8988T (cell line): ENCODE measurements at places on chromosomes 4 and X.

DNA sequence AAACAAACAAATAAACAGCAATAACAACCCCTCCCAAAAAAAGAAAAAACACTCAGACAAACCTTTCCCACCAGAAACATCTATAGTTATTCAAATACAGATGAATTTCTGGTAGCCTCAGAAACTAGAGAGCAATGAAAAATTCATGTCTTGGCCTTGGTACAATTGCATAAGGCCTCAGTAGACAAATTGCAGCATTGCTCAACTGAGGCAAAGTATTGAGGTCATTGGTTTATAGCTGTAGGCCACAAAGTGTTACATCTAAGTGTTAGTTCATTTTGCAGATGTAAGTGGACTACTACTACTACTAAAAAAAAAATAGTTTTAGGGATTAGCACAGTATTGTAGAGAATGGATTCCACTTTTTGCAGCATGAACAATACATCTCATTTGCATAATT, 2268.3 kb downstream of the ARAP2 start:
- no peak for DNase-seq

DNA sequence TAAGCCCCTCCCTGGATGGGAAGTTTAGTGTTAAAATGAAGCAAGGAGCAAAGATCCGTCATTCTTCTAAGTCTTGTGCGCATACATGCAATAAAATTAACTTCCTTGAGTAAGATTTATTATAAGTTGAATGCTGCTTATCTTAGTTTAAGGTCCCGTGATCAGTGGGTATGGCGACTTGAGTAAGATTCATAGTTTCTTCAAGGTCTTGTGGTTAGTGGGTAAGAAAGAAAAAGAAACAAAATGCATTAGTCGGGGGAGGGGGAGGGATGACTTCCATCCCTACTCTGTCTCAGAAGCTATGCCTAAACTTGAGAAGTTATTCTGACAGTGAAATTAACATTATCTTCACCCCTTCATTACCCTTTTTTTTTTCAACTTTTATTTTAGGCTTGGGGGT, 127.3 kb upstream of the MAGEB16 start:
- DNase-seq = no peak

GRCh38 chr4:176099314-176099713, 33.7 kb downstream of the WDR17 start:
- no peak for DNase-seq

- DNase-seq = no peak
These were observed 145.1 kb downstream of the APBB2 start for GRCh38 chr4:41069257-41069656.

- no peak for DNase-seq
These were observed 45.5 kb downstream of the XIAP start for GRCh38 chrX:123905332-123905731.

DNA sequence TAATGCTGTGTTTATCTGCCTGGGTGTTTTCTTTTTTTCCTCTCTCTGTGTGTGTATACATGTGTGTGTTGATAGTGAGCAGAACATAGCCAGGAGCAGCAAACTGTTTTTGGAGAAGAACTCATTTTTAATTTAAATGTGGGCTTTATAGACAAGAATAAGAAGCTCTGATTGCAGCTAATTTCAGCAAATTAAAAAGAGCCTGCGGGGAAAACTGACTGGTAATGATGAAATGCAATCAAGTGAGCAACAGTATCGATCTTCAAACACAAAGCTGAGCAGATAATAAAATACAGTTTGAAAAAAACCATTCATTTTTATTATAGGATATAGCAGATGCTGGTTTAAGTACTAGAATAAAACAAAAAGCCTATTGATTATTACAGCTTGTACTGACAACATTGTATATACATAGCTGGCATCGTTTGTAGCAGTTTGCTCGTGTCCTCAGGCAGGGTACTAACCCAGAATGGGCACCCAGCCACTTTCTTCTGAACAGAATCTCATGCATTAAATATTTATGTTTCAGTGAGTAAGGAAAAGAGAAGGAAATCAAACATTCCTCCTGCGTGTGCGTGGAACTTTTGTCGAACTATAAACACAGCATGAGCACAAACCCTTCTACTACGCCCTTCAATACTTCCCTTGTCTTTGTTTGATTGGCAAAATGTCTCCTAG, 73.5 kb upstream of the ZFP42 start:
- no peak for DNase-seq

DNA sequence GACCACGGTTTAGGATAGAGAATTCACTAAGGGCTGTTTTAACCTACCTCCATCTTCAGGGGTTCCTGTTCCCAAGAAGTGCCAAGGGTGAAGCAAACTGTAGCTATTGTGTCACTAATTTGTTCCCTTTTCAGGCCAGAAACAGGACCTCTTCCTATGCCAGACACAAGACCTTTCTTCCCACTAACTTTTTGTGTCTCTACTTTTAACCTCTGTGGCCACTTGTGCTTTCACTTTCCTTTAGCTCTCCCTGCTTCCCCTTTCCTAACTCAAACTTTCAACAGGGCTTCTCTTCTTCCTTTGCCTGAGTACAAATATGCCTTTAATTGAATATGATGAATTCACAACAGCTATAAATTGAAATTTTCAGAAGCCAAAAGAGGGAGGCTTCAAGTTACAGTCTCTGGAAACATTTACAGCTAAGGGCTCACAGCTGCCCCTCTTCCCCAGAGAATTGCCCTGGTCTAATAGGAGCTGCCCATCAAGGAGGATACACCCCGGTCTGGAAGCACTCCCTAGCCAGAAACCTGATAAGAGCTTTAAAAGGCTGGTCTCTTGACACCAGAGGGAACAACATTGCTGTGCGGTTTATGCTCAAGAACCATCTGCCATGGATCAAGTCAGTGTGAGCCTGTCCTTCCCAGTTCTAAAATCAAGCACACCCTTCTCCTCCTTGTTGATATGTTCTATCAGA, 61.7 kb upstream of the PLS3 start:
- DNase-seq = no peak

GRCh38 chr4:142265946-142266345, 580.2 kb downstream of the INPP4B start:
- no peak for DNase-seq

DNA sequence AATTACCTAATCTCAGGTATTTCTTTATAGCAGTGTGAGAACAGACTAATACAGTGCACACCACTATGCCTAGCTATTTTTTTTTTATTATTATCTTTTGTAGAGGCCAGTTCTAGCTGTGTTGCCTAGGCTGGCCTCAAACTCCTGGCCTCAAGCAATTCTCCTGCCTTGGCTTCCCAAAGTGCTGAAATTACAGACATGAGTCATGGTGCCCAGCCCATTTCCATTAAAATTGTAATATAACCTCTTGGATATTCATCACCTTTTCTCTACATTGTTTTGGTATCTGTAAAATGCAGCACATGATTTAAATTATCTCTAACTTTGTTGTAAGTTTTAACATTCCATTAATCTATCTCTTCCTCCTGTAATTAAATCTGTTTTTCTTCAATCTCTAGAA, 2052.9 kb downstream of the ARAP2 start:
- no peak for DNase-seq

DNA sequence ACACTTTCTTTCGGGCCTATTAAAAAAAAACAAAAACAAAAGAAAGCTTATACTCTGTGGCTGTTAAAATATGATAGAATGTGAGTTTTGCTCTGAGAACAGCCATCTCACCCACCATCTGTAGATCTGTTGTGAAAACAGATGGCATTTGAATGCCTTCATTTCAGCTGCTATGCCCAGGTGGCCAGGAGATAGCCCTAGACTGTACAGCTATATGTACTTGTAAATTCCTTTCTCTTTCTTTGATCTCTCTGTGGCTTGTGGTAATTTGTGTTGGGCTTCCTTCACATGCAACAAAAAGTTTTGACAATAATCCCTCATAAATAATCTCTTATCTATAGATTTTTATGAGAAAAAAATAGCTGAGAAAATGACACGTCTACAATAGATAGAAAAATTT, 38.1 kb downstream of the PNPLA4 start:
- DNase-seq = no peak

- no peak for DNase-seq
These were observed 99.8 kb upstream of the TEX13D start for GRCh38 chrX:124232523-124233201.

GRCh38 chr4:180947425-180947824, 1295.8 kb upstream of the TENM3 start:
- no peak for DNase-seq

- DNase-seq = no peak
These were observed 472.7 kb downstream of the ARAP2 start for GRCh38 chr4:35771571-35771970.

GRCh38 chr4:100257567-100257966, 67.3 kb upstream of the DDIT4L start:
- no peak for DNase-seq

- DNase-seq = no peak
These were observed 931.0 kb upstream of the INTU start for GRCh38 chr4:126701756-126702155.

GRCh38 chrX:153981771-153982533, 9.4 kb downstream of the TMEM187 start:
- DNase-seq = no peak

DNA sequence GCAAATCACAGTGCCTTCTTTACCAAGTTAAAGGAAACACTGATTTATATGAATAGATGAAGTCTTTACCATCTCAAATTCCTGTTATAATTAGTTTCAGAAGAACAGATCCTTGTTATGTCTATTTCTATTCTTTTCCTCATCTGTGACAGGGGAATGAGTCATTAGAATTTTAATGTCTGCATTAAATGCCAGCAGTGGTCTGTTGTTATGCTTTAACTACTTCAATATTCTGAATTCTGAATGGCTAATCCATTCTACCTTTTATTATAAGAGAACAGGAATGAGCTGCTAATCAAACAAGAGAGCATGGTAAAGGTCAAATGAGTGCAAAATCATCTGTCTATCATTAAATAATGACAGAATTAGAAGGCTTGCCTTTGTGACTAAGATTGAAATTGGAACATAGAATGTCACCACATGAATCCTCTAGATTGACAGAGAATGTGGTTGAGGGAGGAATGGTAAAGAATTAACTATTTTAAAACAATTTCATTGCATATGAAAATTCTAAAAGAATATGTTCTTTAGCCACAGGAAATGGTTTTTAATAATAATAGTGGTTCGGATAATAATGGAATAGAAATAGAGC, 935.5 kb downstream of the ADGRL3 start:
- no peak for DNase-seq

DNA sequence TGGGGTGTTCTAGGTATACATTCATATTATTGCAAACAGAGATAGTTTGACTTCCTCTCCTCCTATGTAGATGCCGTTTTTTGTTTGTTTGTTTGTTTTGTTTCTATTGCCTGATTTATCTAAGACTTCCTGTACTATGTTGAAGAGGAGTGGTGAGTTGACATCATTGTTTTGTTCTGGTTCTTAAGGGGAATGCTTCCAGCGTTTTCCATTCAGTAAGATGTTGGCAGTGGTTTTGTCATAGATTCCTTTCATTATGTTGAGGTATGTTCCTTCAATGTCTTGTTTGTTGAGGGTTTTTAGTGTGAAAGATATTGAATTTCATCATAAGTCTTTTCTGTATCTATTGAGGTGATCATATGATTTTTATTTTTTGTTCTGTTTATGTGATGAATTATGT, 401.6 kb upstream of the EPHA5 start:
- DNase-seq = no peak

DNA sequence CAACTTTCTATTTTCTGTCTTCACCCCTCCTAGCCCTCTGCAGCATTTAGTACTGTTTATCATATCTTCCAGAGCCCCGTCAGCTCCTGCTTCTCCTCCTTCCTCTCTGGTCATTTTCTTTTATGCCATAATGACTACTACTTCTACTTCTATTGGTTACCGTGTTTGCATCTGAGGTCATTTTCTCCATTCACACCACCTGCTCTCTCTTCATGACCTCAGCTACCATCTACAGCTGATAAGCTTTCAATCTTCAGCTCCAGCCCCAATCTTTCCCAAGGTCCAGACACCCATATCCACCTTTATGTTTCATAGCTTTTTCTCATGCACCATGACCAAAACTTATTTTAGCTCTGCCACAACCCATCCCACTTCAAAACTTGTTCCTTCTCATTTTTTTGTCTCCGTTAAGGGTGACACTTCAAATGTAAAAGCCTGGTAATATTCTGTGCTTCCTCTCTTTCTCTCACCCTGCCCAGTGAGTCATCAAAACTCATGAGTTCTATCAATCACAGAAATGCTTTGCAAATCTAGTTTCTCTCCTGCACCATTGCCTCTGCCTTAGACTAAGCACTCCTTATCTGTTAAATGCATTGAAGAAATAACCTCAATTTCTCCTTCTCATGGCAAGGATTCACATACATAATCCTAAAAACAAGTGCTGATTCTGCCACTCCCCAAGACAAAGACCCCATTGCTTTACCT, 71.3 kb upstream of the IQCM start:
- no peak for DNase-seq

- DNase-seq = no peak
These were observed 123.4 kb upstream of the PACRGL start for GRCh38 chr4:20576861-20577260.
